Stimulated activated CD4-positive, alpha-beta T cell treated with anti-CD3 and anti-CD28 coated beads, Interleukin-2, amount 100 ng/mL, for 4 hours (primary cell): ENCODE measurements at places on chromosomes 3 and 15.

DNA sequence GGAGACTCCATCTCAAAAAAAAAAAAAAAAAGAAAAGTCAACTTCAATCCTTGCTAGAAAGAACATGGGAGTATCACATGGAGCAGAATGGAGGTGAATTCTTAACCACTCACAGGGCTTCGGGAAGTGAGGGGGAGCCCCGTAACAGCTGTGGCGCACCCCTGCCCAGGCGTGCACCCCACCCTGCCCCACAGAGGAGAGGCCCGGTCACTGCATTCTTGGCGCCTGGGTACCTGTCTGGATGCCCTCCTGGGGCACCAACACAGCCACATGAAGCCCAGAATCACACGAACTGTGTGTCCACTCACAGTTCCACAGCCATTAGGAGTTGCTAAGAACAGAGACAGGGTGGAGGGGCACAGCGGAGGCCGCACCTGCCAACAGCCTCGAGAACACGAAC lies 51.8 kb downstream of the NIPA2 start:
- DNase-seq, result no peak

DNA sequence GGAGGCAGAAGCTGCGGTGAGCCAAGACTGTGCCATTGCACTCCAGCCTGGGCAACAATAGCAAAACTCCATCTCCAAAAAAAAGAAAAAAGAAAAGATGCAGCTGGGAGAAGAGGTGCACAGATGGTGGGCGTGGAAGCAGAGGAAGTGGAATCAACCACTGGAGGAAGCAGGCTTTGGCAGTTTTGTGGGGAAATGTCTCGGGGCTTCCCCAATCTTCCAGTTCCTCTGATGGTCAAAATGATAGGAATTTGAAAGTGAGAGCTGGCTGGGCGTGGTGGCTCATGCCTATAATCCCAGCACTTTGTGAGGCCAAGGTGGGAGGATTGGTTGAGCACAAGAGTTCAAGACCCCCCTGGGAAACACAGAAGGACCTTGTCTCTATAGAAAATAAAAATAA lies 48.1 kb upstream of the SMAD3 start:
- no peak for DNase-seq

GRCh38 chr3:60636846-60637245 lies 614.4 kb downstream of the FHIT start:
- no peak for DNase-seq

DNA sequence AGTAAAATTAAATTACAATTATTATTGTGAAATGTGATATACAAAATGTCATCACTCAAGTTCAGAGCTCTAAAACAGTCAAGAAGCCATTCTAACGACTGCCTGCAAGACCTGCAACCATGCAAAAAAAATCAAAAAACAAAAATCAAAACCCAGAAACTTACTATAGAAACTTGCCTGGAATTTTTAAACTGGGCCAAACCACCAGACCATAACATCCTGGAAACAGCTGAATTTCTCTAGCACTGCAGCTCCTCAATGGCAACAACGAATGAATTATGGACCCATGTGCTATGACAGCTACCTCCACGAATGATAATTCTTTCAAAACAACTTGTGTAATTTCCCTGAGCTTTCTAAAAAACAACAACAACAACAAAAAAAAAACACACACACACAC lies 130.0 kb upstream of the KCNMB2 start:
- DNase-seq, result no peak

GRCh38 chr15:76359152-76359551 lies 22.6 kb downstream of the ISL2 start:
- no peak for DNase-seq

GRCh38 chr3:185831195-185831594 lies 6.4 kb upstream of the IGF2BP2 start:
- no peak for DNase-seq

DNA sequence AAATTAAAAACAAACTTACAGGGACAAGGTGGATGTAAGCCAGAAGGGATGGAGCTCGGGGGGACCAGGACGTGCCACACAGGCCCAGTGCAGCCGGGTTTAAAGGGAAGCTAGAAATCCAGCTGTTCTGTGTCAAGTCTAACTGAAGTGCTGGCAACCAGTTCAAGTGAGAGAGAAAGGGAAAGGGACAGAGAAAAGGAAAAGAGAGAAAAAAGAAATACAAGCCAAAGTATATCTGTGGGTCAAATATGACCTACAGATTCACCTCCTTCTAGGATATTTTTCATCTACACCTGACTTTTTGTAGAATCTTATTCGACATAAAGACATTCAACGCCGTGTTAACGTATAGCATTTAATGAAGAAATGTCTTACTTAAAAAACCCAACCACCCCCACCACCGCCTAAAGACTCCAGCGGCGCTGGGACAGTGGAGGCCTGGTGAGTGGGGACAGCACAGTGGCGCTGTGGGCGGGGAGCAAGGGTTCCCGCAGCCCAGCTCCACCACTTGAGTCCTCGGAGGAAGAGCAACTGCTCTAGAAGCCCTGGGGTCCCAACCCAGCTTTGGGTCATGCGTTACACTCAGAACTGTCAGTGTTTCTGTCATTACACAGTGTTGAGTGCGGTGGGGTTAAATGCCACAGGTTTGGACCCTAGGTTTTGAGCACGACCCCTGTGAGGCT lies 62.3 kb downstream of the CHSY1 start:
- DNase-seq, result no peak

DNA sequence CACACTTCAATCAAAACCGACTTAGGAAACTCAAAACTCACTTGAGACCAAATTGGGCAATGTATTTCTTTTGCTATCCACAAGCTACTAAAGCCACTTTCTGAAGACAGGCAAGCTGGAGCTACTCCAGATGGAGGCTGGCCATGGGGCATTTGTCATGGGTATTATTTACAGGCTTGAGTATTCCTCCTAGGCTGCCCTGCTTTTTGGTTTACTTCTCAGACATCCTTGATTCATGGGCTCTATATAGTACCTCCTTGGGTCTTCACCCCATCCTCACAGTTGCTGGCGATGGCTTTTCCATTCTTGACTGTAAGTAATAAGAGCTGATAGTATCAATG lies 18.6 kb upstream of the SYNM start:
- no peak for DNase-seq
